ENCODE measurements at places on chromosomes 2 and 18.

DNA sequence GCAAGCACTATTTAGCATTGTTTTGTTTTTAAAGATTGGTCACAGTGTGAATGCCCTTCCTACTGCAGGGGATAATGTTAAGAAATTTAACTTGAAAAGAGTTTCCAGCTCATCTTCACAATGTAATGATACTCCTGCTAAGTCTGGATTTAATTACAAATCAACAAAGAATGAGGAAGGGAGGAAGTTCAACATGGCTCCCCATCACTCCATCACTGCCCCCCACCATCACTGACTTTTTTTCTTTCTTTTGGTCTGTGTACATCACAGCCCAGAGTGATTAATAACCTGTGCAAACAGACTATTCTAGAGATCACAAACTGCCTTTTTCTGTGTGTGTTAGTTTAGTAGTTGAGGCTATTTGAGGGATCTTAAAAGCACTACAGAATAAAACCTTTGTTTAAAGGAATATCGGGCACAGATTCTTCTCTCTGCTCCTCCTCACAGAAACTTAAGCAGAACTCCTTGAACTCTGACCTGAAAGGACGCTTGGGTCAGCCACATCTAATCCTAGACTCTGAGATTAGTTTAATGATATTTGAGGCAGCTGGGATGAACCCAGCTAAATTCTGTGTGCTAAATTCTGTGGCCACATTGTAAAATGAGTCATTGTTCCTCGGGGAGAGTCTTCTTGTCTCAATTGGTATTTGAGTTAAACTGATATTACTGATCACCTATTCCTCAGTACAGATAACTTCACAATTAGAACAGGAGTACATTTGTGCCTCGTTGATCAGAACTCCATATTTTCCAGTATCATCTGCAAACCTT lies 47.8 kb downstream of the SATB2 start:
- no peak for DNase-seq

DNA sequence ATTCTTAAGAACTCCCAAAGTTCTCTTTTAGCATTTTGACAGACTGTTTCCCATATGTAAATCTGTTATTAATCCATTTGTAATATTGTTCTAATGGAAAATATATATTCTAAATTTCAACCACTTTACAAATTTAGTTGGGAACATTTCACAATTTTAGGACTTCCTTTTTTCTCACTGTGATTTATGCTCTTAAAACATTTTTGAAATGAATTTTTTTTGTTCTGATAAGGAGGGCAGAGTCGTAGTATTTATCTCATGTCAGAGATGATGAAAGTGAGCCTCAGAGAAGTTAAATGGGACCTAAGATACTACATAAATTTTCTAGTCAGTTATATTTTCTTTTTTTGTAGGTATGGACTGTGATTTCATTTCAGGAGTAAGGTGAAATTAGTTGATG lies 26.6 kb downstream of the RASGRP3 start:
- DNase-seq, result no peak

- no peak for DNase-seq
Measured at GRCh38 chr2:33212151-33212550, 264.3 kb upstream of the RASGRP3 start.

- DNase-seq, result no peak
Measured at GRCh38 chr2:69721022-69721421, 20.9 kb upstream of the ANXA4 start.
